Left ventricle myocardium inferior (tissue), 1 donor: ENCODE measurements at places on chromosomes 2 and 18.

DNA sequence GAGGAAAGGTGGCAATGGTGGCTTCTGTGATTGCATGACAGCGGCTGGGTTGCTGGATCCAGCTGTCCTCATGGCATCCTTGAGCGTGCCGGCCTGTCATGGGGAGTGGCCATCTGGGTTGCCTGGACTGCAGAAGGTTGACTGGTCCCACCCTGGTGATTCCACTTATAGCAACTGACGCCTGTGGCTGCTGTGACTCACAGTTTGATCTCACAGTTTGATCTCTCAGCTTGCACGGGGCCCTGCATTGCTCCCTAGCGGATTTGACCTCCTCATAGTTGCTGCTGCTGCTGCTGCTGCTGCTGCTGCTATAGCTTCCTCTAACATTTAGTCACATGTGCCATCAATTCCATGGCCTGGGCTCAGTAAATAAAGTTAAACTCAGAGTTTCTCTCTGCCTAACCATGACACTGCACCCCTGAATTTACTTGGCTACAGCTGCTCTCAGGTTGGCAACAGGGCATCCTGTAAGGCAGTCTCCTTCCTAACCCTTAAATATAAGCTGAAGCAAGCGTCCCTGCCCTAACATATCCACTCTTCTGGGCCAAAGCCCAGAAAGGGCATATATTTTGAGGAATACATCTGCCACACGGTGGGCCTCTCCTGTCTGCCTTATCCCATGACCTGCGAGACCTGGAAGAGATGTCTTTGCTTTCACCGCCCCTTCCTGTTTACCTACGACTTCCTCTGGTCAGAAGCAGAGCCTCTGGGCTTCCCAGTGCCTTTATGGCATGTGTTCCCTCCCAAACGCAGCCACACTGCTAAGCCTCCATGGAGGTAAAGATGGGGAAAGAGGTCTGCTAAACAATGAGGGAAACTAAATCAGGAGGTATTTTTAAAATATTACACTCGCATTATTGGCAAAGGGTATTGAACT is 37.8 kb upstream of the CCDC150 start:
- DNase-seq: peak; percentile 55

GRCh38 chr2:54455563-54456361 is at the start of gene SPTBN1:
SPTBN1 (plus strand) TSS chr2:54456327; CDS start chr2:54526419, 70,092 bp downstream.
- peak; percentile 94 for DNase-seq

GRCh38 chr2:48750128-48750739 is 5.3 kb downstream of the LHCGR start:
- DNase-seq: no peak

DNA sequence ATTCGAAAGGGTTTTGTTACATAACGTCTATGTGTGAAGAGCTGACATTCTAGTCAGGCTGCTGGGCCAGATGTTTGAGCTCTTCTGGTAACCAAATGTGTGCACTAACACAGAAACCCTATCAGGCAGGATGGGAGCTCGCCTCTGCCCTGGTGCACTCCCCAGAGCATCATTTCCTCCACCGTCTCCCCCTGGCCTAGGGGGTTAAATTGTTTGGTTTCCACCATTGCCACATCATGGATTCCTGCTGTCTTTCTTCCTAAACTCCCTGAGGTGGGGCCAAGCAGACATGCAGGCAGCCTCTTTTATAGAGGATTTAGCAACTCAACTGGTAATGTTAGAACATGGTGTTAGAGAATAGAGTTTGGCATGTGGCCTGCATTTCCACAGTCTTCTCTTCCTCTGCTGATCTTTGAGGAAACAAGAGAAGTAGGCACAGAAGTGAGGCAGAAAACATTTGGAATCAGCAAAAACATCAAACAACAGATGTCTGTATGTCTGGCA is 87.3 kb downstream of the ANTXR1 start:
- no peak for DNase-seq

GRCh38 chr2:138632066-138632620 is 130.6 kb downstream of the SPOPL start:
- no peak for DNase-seq

DNA sequence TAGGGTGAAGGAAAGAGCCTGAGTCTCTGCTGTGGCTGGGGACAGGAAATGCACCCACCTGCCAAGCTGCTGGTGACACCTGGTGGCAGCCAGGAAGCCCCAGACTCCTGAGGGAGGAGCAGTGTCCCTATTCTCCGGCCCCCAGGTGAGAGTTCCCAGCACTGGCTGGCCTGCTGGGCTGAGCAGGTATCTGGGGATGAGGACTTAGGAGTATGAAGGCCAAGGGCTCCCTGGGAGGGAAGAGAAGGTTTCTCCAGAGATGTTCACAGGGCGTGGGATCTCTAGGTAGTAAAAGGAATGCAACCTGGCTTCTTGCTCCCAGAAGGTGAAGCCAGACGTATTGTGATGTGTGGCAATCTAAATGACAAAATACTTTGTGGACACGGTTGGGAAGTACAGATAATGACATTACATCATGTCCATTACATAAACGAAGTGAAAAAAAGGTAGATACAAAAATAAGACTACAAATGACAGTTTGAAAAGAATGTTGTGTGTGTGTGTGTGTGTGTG is 75.8 kb upstream of the SLC1A4 start:
- DNase-seq: no peak

DNA sequence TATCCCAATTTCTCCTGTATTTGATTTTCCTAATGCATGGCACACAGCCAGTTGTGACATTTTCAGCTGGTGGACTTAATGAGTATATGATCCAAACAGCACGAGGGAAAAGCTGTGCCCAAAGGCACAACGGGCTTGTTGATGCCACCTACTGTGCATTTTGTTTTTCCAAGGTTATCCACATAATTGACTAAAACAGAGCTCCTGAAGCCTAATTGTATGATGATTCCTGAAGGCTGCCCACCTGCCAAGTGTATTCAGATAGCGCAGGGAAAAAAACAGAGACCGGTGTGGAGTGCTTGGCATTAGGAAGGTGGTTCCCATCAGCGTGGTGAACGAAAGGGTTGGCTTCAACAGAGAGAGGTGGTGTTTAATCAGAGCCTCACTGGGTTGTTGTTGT is 14.9 kb downstream of the RBMS1 start:
- no peak for DNase-seq

GRCh38 chr2:198242093-198242492 is 437.7 kb downstream of the PLCL1 start:
- no peak for DNase-seq

GRCh38 chr18:46738491-46738890 is 18.4 kb downstream of the ST8SIA5 start:
- no peak for DNase-seq

- DNase-seq: no peak
Observed at GRCh38 chr2:496729-497128, 180.5 kb downstream of the TMEM18 start.
